Fibroblast of lung (primary cell): ENCODE measurements at places on chromosomes 3 and 15. TPM values are rescaled to one million over a fixed set of nuclear protein-coding genes. Genes with fewer than 3 reads are reported as not detected.

DNA sequence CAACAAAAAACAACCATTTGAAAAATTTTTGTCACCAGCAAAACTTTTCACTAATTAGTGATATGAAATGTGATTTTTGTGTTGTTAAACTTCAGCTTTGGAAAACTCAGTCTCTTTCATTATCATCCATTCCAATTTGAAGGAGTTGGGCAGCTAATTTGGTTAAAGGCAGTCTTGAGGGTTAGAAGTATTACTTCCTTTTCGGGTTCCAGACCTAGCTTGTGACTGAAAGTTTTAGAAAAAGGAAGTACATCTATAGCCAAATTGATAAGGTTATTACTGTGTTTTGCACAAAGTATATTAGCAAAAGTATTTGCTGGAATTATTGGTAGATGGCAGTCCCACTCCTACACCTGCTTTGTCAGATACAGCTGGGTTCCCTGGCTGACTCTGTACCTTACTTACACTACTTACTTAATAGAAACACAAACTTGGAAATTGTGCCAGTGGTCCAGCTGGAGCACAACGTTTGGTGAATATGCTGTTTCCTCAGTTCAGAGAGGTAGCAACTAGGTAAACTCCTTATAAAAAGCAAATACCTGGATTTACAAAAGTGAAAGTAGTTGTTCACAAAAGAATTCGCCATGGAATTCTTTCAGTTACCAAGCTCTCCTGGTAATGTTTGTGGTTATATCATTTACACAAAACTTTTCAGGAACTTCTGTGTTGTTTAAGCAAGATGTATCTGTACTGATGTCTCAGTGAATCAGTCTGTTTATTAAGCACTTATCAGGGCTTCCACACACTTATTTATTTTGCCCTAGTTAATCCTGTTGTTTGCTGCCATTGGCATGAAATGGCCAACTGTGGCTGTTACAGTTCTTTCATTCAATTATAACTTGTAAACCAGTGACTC, 31.6 kb downstream of the TIPARP start:
- peak overlapping the region; percentile 31 for H3K27ac ChIP-seq
- no peaks in the 10 kb centered on the region for H3K4me1 ChIP-seq
- no peak overlapping the region for H3K4me3 ChIP-seq
- no peak for DNase-seq
- H3K36me3 ChIP-seq = peaks cover 7% of the 10 kb centered on the region
- no peaks in the 10 kb centered on the region for H3K27me3 ChIP-seq

RNU5B-1 gene
- total RNA-seq = not detected in 2 replicates

C3orf85 gene
- not detected in 2 replicates for total RNA-seq

DLEC1 gene
- under 0.01 TPM in 2 replicates for total RNA-seq

- H3K27me3 ChIP-seq = no peaks in the 10 kb centered on the region
- no peak overlapping the region for H3K4me3 ChIP-seq
- H3K4me1 ChIP-seq = no peaks in the 10 kb centered on the region
- no peak overlapping the region for H3K27ac ChIP-seq
- peak; percentile 18 for DNase-seq
Observed at GRCh38 chr3:60399861-60400845, 851.1 kb downstream of the FHIT start.

DNA sequence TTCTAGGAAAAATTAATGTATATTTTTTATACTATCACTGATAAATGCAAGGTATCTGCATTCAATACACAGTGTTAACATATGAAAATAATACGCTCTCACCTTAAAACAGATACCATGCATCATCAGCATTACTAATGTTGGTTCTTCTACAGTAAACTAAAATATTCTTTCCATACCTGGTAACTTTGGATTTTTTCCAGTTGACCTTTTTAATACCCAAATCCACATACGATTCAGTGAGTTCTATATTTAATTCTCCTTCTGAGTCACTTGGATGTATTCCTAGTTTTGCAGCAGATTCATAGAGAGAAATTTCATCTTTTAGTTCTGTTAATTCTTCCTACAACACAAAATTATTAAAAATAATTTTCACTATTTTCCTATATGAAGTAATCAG, 29.9 kb downstream of the CEP152 start:
- H3K4me1 ChIP-seq = no peaks in the 10 kb centered on the region
- H3K27ac ChIP-seq = no peak overlapping the region
- no peaks in the 10 kb centered on the region for H3K27me3 ChIP-seq
- no peak overlapping the region for H3K4me3 ChIP-seq
- peak; percentile 18 for DNase-seq

GRCh38 chr15:90264671-90265070, 801 bp upstream of the NGRN start:
- no peak for DNase-seq
- no peaks in the 10 kb centered on the region for H3K27me3 ChIP-seq
- H3K4me1 ChIP-seq = peaks cover 9% of the 10 kb centered on the region

DPPA2 gene
- total RNA-seq = not detected in 2 replicates

GRCh38 chr15:83068054-83068453, 1.0 kb upstream of the BTBD1 start:
- no peak for DNase-seq
- no peaks in the 10 kb centered on the region for H3K36me3 ChIP-seq
- H3K4me3 ChIP-seq = no peak overlapping the region
- no peak overlapping the region for H3K27ac ChIP-seq
- H3K27me3 ChIP-seq = no peaks in the 10 kb centered on the region
- H3K4me1 ChIP-seq = peaks cover 3% of the 10 kb centered on the region

DNA sequence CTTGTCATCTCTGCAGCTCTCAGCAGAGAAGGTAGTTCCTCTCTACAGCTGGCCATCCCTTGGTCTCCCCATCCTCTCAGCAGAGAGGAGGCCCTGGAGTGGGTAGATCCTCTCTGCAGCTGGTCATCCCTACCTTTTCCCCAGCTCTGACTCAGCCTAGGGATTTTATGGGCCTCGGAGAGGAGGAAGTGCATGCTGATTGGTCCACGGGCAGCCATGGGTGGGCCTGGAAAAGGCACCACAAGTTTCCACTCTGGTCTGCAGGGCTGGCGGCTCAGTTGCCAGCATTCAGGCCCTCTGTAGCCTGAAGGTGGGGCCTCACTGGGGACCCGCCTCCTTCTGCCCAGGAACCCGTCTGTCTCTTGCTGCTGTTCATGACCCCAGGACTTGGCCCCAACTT, 36.9 kb downstream of the NR1D2 start:
- H3K27me3 ChIP-seq = no peaks in the 10 kb centered on the region
- no peaks in the 10 kb centered on the region for H3K4me1 ChIP-seq
- no peak for DNase-seq
- H3K27ac ChIP-seq = no peak overlapping the region

GRCh38 chr3:56667973-56668579, 15.0 kb downstream of the TASOR start:
- no peak overlapping the region for H3K27ac ChIP-seq
- H3K27me3 ChIP-seq = no peaks in the 10 kb centered on the region
- H3K4me3 ChIP-seq = no peak overlapping the region
- no peak for DNase-seq
- no peaks in the 10 kb centered on the region for H3K4me1 ChIP-seq
- H3K36me3 ChIP-seq = peaks cover 5% of the 10 kb centered on the region

GRCh38 chr3:11698326-11699082, 54.8 kb upstream of the VGLL4 start:
- H3K4me1 ChIP-seq = no peaks in the 10 kb centered on the region
- no peaks in the 10 kb centered on the region for H3K27me3 ChIP-seq
- peak; percentile 23 for DNase-seq
- H3K27ac ChIP-seq = no peak overlapping the region
